ENCODE measurements at places on chromosomes 3 and 15. TPM values are rescaled to one million over a fixed set of nuclear protein-coding genes. Genes with fewer than 3 reads are reported as not detected.

DNA sequence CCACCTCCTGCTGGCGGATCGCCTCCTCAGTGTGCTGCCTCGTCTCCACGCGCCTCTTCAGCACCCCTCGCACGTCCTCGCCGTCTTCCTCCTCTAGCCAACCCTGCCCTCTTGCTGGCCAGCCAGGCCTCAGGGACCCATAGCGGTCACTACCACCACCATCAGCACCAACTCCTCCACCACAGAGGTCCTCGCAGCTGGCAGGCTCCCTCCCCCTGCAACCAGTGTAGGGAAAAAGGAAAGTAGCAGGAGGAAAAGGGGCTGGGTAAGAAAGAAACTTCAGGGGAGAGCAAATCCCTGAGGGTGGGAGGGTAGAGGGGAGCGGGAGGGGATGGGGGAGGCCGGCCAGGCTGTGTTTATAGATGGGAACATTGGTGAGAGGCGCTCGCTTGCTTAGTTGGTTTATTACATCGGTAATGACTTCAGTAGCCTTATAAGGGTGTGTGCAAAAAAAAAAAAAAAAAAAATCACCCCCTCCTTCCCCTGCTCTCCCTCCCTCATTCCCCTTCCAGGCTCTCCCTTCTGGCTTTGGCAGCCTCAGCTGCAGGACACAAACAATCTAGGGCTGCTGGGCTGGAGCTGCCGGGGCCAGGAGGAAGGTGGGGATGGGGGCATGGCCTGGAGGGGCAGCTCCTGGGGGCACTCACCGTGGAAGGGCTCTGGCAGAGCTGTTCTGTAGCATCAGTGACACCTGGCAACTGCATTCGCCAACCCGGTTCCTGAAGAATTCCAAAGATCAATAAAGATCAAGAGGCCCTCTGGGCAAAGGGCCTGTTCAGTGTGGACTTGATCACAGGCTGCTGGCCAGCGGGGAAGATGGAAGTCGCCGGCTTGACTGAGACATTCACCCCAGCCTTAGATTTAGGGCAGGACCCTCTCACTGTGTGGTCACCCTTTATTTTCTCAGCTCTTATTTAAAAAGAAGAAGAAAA, 116.2 kb upstream of the HACD2 start:
- no peak for DNase-seq

DNA sequence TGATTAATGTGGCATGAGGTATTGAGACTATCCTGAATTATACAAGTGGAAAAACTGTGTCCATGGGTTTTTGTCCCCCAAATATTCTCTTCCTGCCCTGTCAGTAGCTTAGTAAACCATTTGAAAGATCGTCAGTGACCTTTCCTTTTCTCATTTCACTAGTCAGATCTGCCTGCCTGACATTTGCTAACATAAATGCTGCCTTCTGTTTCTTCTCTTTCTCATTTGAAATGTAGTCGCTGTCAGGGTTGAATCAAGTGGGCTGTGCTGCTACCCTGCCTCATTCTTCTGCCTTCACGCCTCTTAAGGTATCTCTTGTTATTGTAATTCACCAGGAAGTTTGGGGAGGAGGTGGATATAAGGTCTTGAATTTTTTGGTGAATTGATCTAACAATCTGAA, 67.5 kb downstream of the LRCH3 start:
- DNase-seq, result no peak

The CYP8B1 gene
- not detected for total RNA-seq

DNA sequence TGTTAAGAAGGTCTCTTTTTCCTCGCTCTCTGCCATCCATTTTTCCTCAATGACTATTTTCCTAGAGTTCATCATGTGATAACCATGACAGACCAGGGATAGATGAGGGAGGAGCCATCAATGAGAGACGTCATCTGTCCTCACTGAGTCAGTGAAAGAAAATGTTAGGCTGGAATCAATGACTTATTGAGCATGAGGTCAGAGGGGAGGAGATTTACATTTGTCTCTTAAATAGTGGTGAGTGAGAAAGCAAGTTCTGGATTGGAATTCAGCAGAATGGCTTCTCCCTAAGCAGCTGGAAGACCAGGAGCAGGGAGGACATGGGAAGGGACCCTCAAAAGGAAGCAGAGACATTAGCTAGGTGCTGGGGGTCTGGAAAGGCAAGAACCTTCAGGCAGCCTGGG, 28.2 kb upstream of the USP3 start:
- no peak for DNase-seq

DNA sequence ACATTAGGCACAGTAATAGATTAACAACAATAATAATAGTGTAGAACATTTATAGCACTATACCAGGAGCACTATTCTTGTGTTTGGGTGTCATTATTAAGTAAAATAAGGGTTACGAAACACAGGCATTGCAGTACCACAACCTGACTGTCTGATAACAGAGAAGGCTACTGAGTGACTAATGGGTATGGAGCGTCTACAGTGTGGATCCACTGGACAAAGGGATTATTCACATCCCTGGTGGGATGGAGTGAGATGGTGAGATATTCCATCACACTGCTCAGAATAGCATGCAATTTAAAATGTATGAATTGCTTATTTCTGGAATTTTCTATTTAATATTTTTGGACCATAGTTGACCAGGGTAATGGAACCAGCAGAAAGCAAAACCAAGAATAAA, 18.2 kb downstream of the MINDY4B start:
- no peak for DNase-seq

DNA sequence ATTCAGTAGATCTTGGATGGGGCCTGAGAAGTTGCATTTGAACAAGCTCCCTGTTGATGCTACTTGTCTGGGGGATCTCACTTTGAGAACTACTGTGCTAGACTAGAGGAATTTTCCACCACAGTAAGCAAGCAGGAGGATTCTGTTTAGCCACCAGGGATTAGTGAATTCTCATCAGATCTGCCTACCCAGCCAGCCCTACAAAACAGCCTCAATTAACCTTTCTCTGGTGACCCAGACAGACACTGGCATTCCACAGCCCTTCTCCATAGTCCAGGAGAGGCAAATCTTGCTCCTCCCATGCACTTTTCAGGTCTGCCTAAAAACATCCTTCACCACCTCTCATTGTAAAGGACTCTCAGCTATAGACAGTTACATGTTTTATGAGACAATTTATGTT, 16.7 kb upstream of the MYH15 start:
- DNase-seq, result no peak

The SNUPN gene
- 37.3 TPM for total RNA-seq

DNA sequence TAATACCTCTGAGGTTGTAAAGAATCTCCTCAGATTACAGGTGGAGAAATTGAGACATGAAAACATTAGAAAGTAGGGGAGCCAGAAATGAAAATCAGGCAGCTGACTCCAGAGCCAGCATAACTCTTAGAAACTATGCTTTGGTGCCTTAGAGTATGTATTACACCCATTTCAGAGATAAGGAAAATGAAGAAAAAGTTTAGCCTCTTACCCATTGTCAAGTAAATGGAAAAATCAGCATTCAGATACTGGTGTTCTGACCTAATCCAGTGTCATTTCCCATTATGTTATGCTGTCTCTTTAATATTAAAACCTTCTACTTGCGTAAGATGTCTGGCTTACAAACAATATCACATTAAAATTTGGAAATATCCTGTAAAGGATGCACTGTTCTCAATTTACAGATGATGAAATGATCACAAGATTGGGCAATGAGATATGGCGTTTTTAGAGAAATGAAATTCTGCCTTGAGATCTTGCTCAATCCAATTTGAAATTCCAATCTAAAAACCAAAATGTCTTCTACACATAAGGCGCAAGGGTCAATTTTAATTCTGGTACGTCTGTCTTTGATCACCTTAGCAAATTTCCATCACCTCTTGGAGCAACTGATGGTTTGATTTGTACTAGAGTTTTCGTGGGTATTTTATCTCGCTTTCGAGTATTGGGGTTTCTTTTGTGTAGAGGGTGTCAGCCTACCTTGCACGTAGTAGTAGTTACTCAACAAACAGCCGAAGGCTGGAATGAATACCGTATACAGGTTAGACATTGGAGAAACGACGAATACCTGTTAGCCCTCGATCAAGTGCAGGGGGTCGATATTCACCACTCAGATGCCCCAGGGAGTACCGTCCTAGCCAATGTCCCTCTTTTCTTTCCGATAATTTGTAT, 902 bp upstream of the ZCWPW2 start:
- DNase-seq, result no peak

DNA sequence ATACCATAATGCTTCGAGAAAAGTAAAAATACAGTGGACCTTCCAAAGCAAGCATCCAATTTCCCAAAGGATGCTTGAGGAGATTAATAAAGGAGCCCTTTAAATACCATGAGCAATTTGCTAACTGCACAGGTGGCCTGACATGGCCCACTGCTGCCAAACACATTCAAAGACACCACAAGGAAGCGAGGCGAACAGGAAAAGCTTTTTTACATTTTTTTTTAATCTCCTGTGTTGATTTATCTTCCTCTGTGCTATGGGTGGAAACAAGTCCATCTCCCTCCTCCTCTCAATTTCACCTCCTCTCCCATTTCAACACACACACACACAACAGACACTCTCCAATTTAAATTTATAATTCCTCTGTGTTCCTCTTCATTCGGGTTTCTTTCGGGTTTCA, 243.4 kb downstream of the IGSF11 start:
- no peak for DNase-seq

- DNase-seq, result no peak
These were observed 364.3 kb upstream of the ADAMTS9 start for GRCh38 chr3:65052101-65052500.

DNA sequence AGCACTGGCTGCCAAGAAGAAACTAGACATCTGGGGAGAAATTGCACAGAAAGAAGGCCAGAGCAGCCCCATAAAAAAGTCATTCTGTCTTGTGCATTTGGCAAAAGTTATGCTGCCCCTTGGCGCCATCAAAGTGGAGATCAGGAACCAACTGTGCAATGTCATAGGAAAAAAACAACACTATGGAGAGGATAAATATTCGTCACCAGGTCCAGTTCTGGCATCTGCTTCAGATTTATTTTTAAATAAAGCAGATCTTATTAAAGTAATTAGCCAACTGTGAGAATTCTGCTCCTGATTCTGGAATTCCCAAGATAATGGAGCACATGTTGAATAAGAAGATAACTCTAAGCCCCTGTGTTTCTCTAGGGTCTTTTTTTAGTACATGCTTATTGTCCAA, 500.0 kb upstream of the IL12A start:
- DNase-seq, result no peak

DNA sequence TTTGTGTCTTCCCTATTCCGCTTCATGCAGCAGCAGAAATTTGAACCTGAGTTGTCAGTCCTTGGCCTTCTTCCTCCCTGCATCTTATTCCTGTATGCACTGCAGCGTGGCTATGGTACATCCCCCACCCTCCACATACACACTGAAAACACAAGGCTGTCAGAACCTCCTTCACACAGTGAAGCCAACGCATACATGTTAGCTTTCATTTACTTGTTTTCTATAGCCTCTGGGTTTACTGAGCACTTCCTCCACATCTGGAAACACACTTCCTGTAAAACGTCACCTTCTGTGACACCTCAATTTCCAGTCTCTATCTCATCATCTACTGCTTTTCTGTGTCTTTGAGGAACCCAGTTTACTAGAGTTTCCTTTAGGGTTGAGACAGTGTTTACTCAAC, 47.0 kb downstream of the SUSD5 start:
- no peak for DNase-seq

GRCh38 chr15:40043927-40044716, 5.1 kb upstream of the SRP14 start:
- no peak for DNase-seq

The CIB2 gene
- total RNA-seq, result 1.4 TPM

The TRIM42 gene
- total RNA-seq, result not detected

The PRKAR2A gene
- 25.6 TPM for total RNA-seq

DNA sequence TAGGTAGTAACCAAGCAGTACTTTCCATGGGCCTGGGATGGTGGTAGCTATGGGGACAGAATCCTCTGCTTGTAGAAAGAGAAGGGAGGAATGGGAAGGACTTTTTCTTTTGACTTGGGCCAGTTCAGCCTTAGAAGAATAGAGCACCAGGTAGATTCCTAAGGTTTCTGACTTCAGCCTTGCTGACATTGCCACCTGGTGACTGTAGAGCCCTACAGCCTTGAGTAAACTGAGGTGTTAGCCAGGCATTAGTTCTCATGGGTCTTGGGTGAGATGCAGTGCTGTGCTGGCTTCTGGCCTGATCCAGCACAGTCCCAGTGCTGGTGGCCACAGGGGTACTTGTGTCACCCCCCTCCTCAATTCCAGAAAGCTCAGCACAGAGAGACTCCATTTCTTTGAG, 171.1 kb downstream of the ZBBX start:
- no peak for DNase-seq

The ARPIN gene
- total RNA-seq, result not detected

DNA sequence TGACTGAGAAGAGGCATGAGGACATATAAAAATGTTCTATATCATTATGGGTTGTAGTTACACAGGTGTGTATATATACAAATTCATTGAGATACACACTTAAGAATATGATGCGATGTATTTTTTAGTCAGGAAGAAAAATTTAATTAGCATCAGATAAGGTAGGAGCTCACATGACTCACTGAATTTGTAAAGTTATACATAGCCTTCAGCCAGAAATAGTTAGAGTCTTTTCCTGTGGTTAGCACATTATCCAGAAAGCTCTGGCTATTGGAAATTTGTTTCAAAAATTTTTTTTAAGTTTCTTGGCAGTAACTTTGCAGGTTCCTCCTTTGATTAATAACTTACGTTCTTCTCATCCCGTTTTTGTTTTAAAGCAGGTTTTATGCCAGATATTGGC, 88.6 kb downstream of the STT3B start:
- DNase-seq, result no peak

DNA sequence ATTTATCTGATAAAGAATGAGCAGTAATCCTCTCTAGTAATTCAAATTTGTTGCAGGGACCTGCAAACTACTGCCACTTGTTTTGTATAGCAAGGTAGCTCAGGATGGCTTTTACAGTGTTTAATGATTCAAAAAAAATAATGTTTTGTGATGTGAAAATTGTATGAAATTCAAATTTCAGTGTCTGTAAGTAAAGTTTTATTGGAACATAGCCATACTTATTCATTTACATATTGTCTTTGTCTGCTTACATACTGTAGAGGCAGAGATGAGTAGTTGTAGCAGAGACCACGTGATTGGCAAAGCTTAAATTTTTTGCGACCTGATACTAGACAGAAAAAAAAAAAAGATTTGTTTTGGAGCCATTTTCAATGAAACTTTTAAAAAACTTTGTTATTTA, 6.5 kb upstream of the UTS2B start:
- DNase-seq, result no peak

Measured in activated naive CD4-positive, alpha-beta T cell treated with anti-CD3 and anti-CD28 coated beads, Interleukin-2, amount 50 U/mL, for 72 hours (primary cell).